Heart right ventricle (tissue), 16 donors: ENCODE measurements at places on chromosomes 11 and 22.

- H3K27ac ChIP-seq = peak overlapping the region; percentile 69
- DNase-seq = no peak
- H3K27me3 ChIP-seq = no peaks in the 10 kb centered on the region
- peaks cover 100% of the 10 kb centered on the region for H3K36me3 ChIP-seq
- H3K4me3 ChIP-seq = no peak overlapping the region
Measured at GRCh38 chr11:33716243-33716642, 15.6 kb upstream of the C11orf91 start.

DNA sequence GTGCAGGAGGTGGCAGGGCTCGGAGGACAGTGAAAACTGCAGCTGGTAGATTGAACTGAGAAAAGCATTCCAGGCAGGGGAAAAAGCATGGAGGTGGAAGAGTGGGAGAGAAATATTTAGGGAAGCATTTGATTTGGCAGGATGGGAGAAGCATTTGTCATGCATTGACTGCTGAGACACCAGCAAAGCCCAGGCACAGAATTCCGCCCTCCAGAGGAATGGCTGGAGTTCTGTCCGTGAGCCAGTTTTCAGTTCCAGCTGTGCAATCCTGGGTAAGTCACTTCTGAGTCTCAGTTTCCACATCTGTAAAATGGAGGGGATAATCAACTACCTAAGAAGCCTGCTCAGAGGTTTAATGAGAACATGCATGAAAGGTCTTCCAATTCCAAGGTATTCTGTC, 4.3 kb upstream of the TSKU start:
- H3K36me3 ChIP-seq = no peaks in the 10 kb centered on the region
- H3K27ac ChIP-seq = no peak overlapping the region
- H3K27me3 ChIP-seq = no peaks in the 10 kb centered on the region
- no peak overlapping the region for H3K4me3 ChIP-seq
- H3K4me1 ChIP-seq = no peaks in the 10 kb centered on the region

- peaks cover 7% of the 10 kb centered on the region for H3K4me1 ChIP-seq
- no peak overlapping the region for H3K27ac ChIP-seq
- H3K27me3 ChIP-seq = peaks cover 60% of the 10 kb centered on the region
Measured at GRCh38 chr11:1198561-1199240, 24.2 kb upstream of the MUC5B start.

- H3K27me3 ChIP-seq = no peaks in the 10 kb centered on the region
- peaks cover 20% of the 10 kb centered on the region for H3K4me1 ChIP-seq
- no peak overlapping the region for H3K27ac ChIP-seq
Measured at GRCh38 chr22:35754761-35755160, 37.1 kb downstream of the APOL5 start.

- H3K27ac ChIP-seq = no peak overlapping the region
- H3K27me3 ChIP-seq = no peaks in the 10 kb centered on the region
- no peak overlapping the region for H3K4me3 ChIP-seq
- H3K4me1 ChIP-seq = peaks cover 36% of the 10 kb centered on the region
Measured at GRCh38 chr11:115279813-115280761, 224.1 kb downstream of the CADM1 start.

- H3K4me3 ChIP-seq = no peak overlapping the region
- H3K36me3 ChIP-seq = no peaks in the 10 kb centered on the region
- no peaks in the 10 kb centered on the region for H3K4me1 ChIP-seq
- no peaks in the 10 kb centered on the region for H3K27me3 ChIP-seq
- no peak for DNase-seq
- H3K27ac ChIP-seq = no peak overlapping the region
Measured at GRCh38 chr22:47082505-47082904, 320.1 kb downstream of the TBC1D22A start.

DNA sequence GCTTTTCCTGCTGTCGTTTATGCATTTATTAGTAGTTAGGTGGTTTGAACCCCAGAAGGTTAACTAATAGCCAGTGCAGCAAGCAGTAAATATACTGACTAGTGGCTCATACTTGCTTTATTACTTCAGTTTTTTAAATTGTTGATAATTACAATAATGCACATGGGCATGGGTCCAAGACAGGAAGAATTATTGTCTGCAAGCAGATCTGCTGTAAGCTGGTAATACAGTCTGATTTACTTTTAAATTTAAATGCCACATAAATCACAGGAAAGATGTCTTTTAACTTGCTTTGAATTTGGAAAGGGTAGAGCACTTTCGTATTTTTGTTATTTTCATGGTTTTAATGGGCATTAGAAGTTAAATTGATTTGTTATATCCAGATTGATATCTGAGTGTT, 27.1 kb downstream of the APLP2 start:
- H3K4me1 ChIP-seq = peaks cover 19% of the 10 kb centered on the region
- no peaks in the 10 kb centered on the region for H3K36me3 ChIP-seq
- H3K27ac ChIP-seq = no peak overlapping the region

DNA sequence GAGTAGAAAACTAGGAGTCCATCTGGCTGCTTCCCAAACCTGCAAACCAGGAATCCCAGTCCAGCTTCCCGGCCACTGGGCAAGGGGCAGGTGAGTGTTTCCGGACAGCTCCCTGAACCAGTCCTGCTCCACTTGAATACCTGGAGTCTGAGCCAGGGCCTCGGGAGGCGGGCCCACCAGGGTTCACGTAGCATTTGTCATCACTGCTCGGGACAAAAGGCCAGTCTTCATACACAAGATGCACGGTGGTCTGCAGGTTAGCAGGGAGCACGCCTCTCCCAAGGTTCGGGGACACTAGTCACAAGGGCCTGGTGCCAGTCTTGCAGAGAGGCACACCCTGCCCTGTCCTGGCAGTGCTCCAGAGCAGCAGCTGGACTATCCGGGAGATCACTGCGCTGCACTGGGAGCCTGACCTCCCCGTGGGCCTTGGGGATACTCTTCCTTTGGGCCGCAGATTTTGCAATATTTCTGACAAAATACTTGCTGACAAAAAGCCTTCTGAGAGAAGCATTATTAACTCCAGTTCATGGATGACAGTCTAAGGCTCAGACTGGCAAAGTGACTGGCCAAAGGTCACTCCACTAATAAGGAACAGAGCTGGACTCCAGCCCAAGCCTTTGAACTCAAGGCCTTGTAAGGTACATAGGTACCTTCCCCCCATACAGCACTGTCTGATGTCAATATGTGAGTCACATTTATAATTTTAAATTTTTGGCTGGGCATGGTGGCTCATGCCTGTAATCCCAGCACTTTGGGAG, 25.1 kb downstream of the CD6 start:
- H3K27ac ChIP-seq = no peak overlapping the region
- H3K36me3 ChIP-seq = no peaks in the 10 kb centered on the region
- no peak overlapping the region for H3K4me3 ChIP-seq
- no peaks in the 10 kb centered on the region for H3K27me3 ChIP-seq
- no peak for DNase-seq
- no peaks in the 10 kb centered on the region for H3K4me1 ChIP-seq

GRCh38 chr11:46134540-46134939, 13.3 kb upstream of the PHF21A start:
- no peaks in the 10 kb centered on the region for H3K36me3 ChIP-seq
- H3K4me3 ChIP-seq = no peak overlapping the region
- H3K27me3 ChIP-seq = no peaks in the 10 kb centered on the region
- DNase-seq = no peak
- no peak overlapping the region for H3K27ac ChIP-seq
- H3K4me1 ChIP-seq = peaks cover 11% of the 10 kb centered on the region

- no peak overlapping the region for H3K27ac ChIP-seq
- H3K4me1 ChIP-seq = no peaks in the 10 kb centered on the region
- H3K27me3 ChIP-seq = no peaks in the 10 kb centered on the region
- DNase-seq = no peak
Measured at GRCh38 chr11:58345204-58345603, 13.7 kb downstream of the OR5B17 start.

DNA sequence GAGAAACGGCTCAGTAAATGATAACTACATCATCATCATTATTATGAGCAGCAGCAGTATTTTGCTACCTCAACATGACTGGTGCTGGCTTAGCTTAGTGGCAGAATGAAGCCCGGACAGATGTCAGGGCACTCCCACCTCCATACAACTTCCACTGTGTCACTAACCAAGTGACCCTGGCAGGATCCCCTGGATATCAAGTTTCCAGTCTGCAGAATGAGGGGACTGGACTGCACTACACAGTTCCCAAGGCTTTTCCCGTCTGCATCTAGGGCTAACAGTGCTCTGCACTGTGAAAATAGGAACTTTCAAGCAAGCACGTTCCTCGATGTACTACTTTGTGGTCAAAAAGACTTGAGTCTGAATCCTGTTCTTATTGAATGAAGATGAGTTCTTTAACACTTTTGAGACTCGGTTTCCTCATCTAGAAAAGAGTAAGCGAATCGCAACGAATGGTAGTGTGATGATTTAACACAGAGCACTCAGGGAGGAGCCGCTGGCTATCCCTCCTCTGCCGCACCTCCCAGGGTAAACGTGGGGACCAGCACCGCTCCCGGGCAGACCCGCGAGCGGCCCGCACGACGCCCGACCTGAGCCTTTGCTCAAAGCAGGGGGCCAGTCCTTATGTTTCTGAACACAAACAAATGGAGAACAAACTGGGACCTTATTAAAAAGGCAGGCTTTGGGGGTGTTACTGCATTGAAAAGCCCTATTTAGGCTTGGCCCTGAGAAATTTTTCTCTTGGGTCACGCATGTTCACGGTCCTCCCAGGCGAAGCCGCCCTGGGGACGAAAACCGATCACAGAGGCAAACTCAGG, 910 bp downstream of the CLTCL1 start:
- H3K36me3 ChIP-seq = no peaks in the 10 kb centered on the region
- peaks cover 41% of the 10 kb centered on the region for H3K4me1 ChIP-seq
- no peak for DNase-seq
- H3K4me3 ChIP-seq = peak overlapping the region; percentile 79

- no peaks in the 10 kb centered on the region for H3K27me3 ChIP-seq
- H3K4me1 ChIP-seq = no peaks in the 10 kb centered on the region
- DNase-seq = no peak
- no peak overlapping the region for H3K4me3 ChIP-seq
Measured at GRCh38 chr11:78181185-78181584, 7.2 kb downstream of the KCTD21 start.

DNA sequence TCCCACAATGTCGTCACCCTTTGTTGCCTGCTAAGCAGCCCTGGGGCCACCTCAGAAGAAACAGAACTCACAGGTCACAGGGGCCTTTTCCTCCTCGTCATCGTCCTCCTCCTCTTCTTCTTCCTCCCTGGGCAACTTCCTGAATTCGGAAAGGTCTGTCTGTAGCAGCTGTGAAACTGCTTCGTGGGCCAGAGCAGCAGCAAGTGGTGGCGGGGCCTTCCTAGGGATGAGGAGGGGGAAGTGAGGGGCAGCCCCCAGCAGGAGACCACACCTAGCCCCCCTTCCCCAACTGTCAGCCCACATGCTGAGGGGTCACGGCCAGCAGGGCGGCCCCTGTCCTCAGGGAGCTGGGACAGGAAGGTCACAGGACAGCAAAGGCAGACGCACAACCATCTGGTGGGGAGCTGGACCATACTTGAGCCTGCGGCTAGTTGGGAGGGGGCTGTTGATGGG, 13.2 kb downstream of the PPM1F start:
- no peak for DNase-seq
- no peaks in the 10 kb centered on the region for H3K27me3 ChIP-seq
- H3K36me3 ChIP-seq = peaks cover 42% of the 10 kb centered on the region
- peaks cover 94% of the 10 kb centered on the region for H3K4me1 ChIP-seq
- H3K4me3 ChIP-seq = no peak overlapping the region

DNA sequence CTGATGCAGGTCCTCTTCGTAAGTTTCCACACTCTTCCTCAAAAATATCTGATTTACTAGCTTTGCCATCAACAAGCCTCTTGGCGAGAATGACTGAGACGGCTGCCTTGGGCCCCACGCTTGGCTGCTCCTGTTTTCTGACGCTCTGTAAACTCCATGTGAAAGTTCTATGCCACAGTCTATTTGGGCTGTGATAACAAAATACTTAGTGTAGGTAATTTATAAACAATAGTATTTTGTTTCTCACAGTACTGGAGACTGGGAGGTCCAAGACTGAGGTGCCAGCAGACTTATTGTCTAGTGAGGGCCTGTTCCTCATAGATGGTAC, 123.2 kb upstream of the SORL1-AS1 start:
- no peak overlapping the region for H3K4me3 ChIP-seq
- no peaks in the 10 kb centered on the region for H3K4me1 ChIP-seq
- H3K27ac ChIP-seq = no peak overlapping the region
- H3K27me3 ChIP-seq = no peaks in the 10 kb centered on the region
- DNase-seq = no peak

DNA sequence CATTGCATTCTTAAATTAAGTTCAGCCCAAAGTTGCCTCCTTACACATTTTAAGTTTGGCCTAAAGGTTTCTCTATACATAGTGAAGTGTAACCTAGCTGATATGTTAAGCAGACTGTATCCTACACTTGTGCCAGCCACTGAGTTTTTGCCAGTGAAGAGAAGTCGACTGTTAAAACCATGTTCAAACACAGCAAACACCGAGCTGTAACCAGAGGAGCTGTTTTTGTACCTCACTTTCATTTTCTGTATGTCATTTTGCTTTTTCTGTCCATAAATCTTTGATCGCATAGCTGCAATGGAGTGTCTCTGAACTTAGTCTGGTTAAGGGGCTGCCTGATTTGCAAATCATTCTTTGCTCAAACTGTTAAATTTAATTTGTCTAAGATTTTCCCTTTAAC, 403.7 kb downstream of the LUZP2 start:
- no peak overlapping the region for H3K27ac ChIP-seq
- H3K4me3 ChIP-seq = no peak overlapping the region
- no peaks in the 10 kb centered on the region for H3K36me3 ChIP-seq
- DNase-seq = no peak
- no peaks in the 10 kb centered on the region for H3K27me3 ChIP-seq

- peaks cover 100% of the 10 kb centered on the region for H3K36me3 ChIP-seq
- DNase-seq = no peak
- H3K4me1 ChIP-seq = no peaks in the 10 kb centered on the region
- no peak overlapping the region for H3K4me3 ChIP-seq
- no peaks in the 10 kb centered on the region for H3K27me3 ChIP-seq
- H3K27ac ChIP-seq = no peak overlapping the region
Measured at GRCh38 chr22:29292379-29292778, 14.1 kb upstream of the GAS2L1 start.

DNA sequence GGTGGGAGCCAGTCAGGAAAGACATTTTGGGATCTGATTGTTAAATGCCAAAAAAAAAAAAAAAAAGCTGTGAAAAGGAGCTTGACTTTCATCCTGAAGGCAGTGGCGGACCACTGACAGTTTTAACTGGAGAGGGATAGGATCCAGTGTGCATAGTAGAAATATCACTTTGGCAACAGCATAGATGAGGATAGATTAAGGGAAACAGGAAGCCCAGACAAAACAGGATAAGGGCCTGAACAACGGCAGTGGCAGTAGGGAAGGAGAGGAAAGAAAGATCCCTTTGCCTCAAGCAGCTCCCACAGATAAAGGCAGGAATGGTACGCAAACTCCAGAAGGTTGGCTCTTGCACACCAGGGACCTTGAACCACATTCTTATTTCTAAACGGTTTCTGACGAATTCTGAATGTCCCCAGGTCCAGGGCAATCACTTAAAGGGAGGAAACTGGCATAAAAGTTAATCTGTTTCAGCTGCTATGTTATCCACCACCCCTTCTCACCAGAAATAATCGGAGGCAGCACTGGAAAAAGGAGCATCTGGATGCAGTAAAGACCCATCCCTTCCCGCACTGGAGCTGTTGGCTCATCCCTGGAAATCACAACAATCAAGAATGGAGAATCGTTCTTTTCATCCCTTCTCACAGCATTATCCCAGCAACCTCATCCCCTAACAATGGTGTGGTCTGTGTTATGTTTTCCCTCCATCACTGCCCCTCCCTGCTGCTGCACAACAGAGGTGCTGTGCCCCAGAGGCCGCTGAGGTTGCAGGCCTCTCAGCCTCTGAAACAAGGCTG, 99.1 kb downstream of the GAB2 start:
- no peak overlapping the region for H3K4me3 ChIP-seq
- H3K27me3 ChIP-seq = no peaks in the 10 kb centered on the region
- peak overlapping the region; percentile 8 for H3K27ac ChIP-seq
- DNase-seq = no peak

GRCh38 chr11:126945319-126945718, 55.3 kb downstream of the KIRREL3 start:
- H3K36me3 ChIP-seq = no peaks in the 10 kb centered on the region
- no peak overlapping the region for H3K4me3 ChIP-seq
- peaks cover 3% of the 10 kb centered on the region for H3K27me3 ChIP-seq
- DNase-seq = no peak
- no peak overlapping the region for H3K27ac ChIP-seq
